ENCODE measurements at places on chromosomes 1 and 21.

DNA sequence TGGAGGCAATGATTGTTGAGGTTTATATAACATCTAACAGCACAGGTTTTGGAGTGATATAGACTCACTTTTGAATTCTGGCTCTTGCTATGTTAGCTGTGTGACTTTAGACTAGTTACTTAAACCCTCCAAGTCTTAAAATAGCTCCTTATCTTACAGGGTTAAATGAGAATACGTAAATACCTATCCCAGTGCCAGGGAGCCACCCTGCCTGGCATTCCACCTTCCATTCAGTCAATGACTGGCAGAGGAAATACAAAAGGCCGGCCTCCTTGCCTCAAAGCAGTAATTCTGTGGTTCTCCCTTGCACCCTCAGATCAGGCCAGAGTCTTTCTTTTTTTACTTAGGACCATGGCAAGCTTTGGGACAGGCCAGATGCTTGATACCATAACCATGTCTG is 31.8 kb downstream of the DBT start:
- no peak for DNase-seq

DNA sequence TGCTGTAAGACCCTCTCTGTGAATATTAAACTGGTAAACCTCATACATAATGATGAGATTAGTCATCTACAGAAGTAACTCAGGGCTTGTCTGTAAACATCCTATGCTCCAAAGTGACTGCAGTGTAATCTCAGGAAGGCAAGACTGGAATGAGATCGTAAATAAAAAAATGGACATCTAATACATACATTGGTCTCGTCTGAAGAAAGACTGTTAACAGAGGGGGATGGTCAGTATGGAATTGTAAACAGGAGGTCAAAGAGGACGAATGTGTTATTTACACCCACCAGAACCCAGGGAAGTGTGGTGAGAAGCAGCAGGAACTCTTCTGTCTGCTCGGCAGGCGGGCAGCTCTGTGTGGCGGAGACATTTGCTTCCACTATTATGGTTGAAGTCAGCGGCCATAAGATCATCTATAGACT is 51.4 kb downstream of the DISC1 start:
- peak; percentile 79 for DNase-seq

DNA sequence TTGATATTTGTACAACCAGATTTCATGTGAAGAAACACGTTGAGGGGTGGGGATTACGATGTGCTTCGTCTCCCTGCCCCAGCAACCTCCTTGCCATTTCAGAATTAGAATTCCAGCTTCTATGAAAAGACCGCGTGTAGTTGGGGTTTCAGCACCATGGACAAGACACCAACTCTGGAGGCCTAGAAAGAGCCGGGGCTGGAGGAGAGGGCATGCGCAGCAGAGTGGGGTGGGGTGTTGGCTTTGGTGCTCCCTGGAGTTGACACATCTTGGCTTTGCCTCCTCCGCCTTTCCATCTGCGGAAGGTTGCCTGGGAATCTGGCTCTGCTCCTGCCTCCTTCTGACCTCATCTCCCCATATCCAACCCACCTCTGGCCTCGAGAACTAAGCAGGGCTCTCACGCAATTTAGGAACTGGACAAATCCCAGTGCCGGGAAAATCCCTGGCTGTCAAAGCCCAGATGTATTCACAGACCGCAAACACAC is 11.8 kb downstream of the HTR6 start:
- DNase-seq = peak; percentile 67

- DNase-seq = no peak
Observed at GRCh38 chr1:25848531-25848930, 10.7 kb downstream of the AUNIP start.

DNA sequence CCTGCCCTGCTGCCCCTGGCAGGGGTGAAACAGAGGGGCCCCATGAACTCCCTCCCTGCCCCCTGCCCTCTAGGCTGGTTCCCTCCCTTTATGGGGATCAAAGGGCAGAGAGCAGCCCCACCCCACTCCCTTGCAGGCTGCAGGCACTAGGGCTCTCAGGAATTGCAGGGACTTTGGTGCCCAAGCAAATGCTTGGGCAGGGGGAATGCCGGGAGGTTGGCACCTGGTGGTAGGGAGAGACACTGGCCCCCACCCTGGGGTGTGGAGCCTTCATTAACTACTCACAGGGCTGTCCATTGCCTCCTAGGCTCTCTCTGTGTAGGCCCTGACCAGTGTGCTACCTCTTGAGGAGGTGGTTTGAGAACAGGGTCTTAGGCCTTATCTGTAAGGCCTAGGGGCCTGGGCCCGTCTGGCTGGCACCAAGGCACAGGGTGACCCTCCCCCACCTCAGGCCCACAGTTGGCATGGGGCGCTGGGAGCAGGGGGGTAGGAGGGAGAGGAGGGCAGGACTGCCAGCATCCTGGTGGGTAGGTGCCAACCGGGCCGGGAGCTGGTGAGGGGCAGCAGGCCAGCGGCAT is 4.7 kb downstream of the ZBTB7B start:
- no peak for DNase-seq

DNA sequence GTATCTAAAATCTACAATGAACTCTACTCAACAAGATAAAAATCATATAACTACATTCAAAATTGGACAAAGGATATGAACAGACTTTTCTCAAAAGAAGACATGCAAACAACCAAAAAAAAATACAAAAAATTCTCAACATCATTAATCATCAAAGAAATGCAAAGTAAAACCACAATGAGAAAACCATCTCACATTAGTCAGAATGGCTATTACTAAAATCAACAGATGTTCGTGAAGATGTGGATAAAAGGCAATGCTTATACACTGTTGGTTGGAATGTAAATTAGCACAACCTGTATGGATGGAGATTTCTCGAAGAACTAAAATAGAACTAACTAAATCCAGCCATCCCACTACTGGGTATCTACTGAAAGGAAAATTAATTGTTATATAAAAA is 1080.8 kb downstream of the AMY1C start:
- DNase-seq = no peak

DNA sequence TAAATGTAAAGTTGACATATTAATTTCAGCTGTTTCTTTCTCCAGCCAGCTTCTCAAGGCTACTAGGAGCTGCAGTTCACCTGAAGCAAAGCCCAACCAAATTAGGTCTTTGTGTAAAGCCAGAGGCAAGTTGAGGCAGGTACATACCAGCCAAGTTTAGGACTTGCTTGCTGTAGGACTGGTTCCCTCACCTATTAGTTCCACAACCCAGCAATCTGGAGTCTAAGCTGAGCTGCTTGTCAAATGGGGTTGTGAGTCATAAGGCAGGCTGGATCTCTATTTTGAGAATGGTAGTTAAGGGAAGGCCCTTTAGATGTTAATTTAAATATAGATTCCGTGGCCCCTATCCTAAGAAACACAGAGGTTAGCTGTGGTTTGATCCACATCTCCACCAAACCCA is 7.6 kb upstream of the FLG2 start:
- DNase-seq = no peak

GRCh38 chr21:45405819-45406762 is 1.1 kb downstream of the COL18A1 start:
- DNase-seq = no peak

- peak; percentile 93 for DNase-seq
Observed at GRCh38 chr1:94926915-94927404, at the start of gene CNN3. Gene CNN3 (minus strand): TSS chr1:94927110. CDS start chr1:94926894, 216 bp downstream.

- no peak for DNase-seq
Observed at GRCh38 chr1:235206533-235207208, 45.6 kb upstream of the RBM34 start.

- no peak for DNase-seq
Observed at GRCh38 chr1:111963985-111964738, 25.3 kb downstream of the KCND3 start.

- no peak for DNase-seq
Observed at GRCh38 chr1:155160128-155160527, 13.0 kb downstream of the KRTCAP2 start.

DNA sequence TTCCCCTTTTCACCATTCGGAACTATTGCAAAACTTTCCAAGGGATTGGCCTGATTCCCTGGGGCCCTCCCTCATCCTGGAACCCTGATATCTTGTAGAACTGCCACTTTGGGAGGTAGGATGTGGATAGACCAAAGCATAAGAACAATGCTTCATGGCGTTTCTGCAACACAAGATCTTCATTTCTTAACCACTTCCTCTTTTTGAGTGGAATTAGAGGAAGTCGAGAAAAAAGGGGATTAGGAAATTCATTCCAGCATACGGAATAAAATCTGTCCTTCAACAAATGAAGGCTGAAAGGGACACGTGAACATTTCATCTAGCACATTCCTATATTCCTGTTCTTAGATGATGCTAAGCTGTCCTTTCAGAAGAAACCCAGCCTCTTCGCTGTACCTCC is 149.3 kb downstream of the HUNK start:
- DNase-seq = no peak

DNA sequence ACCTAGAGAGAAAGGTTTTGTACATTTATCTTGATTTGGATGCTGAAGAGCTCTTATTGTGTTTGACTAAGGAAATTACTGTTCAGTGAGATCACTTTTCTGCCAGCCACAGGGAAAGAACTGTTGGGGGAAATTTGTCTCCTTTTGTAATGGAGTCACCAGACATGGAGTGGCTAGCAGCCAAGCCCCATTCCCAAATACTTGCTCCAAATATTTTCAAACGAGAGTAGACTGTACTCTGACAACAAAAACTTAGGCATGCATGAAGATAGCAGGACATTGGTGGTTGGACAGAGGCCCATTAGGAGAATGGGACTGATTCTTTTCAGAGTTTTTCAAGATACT is 21.1 kb downstream of the IPO9 start:
- DNase-seq = peak; percentile 93

DNA sequence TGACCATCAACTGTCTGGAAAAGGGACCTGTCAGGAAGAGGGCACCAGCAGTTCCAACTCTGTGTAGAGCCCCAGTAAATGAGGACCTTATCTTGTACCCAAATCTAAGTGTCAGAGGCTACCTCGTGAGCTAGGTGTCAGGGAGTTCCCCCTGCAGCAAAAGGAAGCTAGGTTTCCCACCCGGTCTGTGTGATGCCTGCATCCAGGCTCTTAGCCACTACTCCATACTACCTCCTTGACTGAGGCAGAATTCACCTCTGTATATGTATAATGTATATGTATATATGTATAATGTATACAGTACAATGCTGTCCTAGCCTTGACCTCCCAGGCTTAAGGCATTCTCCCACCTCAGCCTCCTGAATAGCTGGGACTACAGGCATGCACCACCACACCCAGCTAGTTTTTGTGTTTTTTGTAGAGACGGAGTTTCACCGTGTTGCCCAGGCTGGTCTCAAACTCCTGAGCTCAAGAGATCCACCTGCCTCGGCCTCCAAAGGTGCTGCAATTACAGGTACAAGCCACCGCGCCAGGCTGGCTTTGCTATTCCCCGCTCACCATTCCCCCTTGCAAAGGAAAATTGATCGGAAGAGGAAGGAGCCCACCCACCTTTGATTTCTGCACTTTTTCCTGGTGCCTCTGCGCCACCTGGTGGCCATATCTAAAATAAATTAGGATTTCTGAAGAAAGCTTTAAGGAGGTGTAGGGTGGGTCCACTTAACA is 15.7 kb upstream of the LUZP1 start:
- peak; percentile 39 for DNase-seq

DNA sequence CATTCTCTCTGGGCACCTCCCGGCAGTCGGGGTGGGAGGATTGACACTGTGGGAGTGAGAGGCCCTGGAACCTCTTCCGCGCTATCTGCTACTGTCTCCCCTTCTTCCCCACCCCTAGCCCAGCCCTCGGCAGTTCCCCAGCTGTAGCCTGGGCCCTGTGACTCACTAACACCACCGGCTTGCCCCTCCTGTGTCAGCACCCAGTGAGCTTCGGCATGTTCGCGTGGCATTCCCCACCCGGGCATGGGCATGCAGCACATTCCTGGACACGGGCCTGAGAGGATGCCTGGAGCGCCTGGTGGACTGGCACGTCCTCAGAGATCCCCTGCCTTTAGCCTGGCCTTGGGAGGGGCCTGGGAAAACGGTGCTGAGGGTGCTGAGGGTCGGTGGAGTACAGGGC is 1.3 kb downstream of the CDK18 start:
- no peak for DNase-seq

DNA sequence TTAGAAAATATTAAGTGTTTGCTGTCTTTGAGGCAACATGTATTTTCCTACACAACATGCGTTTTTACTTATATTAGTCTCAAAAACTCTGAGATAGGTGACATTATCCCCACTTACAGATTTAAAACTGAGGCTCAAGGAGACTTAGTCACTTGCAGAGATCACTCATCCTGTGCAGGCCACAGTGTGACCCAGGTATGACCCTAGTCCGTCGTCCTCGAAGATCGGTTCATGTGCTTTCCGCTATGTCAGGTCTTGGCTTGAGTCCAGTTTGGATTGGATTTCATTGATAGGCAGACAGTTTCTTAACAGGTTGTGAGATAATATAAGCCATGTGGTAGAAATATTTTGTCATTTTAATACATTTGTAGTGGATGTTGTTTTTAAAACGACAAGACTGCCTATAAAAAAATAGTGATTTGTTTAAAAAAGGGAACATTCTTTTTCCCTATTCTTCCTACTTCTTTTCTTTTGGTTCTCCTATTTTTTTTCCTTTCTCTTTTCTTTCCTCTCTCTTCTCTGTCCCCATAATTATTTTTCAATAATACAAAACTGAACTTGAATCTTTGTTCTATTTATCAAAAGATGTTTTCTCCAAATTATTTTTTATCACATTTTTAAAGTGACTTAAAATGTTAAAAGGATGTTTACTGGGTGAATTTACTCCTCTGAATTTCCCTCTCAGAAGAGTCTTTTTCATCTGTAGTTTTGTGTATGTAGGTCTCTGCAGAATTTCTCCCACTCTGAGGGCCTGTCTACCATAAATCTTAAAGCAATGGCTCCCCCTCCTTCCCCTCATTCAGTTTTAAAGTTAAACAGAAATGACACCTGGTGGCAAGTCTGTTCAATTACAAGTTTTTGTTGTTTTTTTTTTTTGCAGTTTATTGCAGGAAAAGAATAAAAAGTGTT is 81.8 kb downstream of the PHTF1 start:
- peak; percentile 47 for DNase-seq

DNA sequence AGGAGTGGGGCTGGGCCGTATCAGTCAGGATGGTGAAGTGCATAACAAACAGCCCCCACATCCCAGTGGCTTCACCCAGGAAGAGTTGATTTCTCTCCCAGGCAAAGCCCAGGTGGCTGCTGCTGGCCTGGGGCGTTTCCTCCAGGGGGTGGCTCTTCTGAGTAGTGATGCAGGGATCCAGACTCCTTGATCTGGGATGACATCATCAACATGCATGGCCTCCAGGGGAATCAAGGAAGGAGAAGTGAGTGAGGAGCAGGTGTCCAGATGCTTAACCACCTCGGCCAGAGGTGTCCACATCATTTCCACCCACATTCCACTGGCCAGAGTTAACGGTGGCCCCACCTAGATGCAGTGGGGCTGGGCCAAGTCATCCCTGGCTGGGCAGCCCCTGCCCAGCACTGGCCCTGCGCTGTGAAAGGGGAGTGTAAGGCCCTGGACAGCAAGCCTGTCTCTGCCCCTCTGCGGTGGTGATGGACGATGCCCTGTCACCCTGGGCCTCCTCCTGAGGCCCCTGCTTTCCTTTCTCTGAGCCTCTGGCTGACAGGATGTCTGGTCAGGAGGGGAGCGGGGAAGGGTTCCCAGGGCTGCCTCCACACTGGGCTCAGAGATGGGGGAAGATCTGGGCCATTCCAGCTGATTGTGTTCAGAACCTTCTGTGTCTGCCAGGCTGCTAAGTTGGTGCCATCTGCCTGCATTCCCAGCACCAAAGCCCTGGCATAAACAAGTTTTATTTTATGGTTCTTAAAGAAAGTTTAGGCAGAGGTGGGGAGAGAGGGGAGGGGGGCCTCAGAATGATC is 598.2 kb downstream of the MATN1 start:
- no peak for DNase-seq
